ENCODE measurements at places on chromosomes 2 and 18.

GRCh38 chr2:117411983-117412382 is 402.5 kb upstream of the DDX18 start:
- no peak for DNase-seq

DNA sequence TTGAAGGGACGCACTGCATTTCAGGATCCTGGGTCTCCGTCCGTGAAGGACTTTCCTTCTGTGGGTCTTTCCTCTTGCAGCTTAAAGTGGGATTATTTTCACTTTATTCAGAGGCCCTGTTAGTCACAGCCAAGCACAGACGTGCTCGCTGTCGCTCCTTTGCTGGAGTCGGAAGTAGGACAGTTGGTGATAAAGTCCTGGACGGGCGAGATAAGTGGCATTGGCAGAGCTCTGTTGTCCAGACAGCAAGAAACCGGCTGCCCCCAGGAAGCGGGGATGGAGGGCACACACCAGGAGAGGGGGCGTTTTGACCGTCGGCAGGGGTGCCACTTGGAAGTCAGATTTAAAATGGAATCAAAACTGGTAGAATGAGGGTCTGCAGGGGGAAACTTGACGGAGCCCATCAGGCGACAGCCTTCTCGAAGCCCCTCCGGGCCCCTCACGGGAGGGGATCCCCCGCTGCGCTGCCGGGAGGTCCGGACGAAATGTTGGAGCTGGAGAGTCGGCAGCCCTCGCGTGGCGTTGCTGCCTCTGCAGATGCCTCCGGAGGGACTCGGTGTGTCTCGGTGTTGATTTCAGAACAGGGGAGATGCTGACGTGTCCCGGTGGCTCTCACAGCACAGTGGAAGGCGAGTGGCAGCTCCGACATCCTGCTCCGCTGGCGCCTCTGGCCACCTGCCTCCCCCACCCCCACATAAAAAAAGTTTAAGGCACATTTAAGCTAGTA is 124.2 kb downstream of the NFATC1 start:
- DNase-seq = peak; percentile 42

DNA sequence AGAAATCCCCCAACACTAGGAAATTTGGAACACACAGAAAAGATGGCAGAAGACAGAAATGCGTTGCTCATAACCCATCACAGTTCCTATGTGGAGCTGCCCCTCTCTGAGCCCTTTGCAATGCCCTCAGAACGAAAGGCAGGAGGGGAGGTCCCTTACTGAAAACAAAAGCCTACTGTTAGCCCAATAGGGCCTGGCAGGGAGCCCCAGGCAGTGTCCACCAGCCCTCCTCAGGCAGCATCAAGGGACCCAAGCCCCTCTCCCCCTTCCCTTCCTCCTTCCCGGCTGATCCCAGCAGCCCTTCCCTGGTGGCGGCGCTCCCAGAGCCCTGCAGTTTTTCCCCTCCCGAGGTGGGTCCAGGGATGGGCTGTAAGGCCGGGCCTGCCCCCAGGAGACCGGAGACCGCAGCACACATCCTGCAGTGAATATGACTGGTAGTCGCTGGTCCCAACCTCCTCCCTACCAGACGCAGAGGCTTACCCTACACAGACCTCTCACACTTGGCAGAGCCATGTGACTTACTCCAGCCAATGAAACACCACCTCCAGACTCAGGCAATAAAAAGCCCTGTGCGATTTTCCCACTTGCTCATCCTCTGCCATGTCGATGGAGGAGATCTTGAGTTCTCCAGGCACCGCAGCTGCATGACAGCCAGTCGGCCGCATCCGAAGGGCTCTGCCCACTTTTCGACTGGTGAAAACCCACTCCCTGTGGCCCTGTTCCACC is 19.4 kb upstream of the DUSP2 start:
- peak; percentile 37 for DNase-seq

GRCh38 chr18:45335282-45336043 is 279.8 kb upstream of the SLC14A2 start:
- DNase-seq = no peak

GRCh38 chr2:219608399-219608964 is 10.8 kb downstream of the STK11IP start:
- no peak for DNase-seq

- DNase-seq = no peak
Observed at GRCh38 chr2:218465987-218466633, 47.2 kb downstream of the VIL1 start.

DNA sequence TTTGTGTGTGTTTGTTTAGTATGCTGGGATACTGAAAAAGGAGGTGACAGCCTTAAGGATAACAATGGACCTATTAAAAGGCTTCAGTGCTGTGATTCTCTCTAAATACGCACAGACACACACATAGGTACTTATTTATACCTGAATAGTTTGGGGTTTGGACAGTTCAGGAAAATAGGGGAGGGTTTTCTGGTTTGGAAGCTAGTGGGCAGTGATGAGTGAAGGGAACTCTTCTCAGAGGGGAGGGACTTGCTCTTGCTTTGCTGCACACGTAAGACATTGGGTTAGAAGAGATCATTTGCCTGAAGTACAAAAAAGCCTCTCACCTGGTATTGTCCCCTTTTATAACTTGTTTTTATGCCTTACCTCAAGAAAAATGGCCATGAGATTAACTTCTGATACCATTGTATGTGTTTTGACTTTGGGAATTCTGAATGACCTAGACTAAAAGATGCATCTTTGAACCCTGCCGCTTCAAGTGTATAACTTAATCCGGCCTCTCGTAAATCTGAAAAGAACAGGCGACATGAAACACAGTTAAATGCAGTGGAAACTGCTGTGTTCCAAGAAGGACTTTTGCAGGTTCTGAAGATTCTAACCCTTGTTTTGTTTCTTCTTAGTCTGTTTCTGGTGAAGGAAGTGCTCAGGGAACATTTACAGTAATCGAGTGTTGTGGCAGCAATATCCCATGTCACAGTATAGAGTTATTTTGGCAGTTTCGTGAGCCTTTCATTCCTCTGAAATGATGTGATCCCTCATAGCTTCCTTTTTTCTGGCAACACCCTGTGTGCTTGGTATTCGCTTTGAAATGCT is 2.5 kb downstream of the CRIM1 start:
- DNase-seq = no peak

DNA sequence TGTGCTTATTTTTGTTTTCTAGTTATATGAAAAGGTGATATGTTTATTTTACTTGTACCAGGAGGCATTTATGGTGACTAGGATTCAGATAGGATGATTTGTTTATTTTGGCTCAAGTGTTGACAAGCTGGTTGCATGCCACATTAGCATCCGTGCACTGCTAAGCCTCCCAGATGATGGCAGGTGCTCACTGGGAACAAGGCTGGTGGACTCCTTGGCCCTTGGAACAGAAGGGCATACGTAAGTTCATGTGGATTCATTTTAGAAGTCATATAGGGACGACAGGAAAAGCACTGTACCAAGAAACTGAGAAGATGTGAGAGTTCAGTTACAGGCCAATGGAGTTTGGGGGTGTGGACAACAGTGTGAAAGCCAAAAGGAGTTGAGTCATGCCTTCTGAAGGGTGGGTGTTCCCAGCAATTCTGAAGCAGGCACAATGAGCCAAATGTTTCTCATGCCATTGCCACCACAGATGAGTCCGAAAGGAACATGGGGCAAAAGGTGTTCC is 166.2 kb downstream of the PHLPP1 start:
- no peak for DNase-seq

DNA sequence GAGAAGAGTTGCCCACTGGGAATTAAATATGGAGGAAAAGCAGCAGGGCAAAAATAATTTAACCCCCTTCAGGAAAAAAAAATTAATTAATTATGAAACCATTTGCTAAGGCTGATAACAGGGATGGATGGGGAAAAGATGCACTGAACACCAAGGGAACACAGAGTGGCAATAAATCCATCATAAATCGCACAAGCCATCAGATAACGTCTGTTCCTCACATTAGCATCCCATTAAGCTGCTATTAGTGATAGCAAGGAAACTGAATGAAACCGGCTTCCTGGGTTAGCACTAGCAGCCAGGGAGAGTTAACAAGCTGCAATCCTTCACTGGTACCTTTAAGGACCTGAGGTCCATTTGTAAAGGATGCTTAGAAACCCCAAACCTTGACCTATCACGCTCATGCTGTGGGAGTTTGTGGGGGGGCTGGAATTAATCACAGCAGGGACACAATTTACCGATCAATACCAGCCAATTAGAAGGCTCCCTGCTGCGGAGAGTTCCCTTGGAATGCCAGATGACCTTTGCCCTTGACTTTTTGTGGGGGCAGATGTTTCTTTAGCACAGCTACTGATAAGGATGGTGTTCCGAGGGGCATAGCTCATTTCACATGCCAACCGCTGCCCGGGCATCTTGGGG is 175.5 kb upstream of the KLF7 start:
- no peak for DNase-seq

- DNase-seq = no peak
Observed at GRCh38 chr2:190093793-190094192, 31.3 kb upstream of the MSTN start.

DNA sequence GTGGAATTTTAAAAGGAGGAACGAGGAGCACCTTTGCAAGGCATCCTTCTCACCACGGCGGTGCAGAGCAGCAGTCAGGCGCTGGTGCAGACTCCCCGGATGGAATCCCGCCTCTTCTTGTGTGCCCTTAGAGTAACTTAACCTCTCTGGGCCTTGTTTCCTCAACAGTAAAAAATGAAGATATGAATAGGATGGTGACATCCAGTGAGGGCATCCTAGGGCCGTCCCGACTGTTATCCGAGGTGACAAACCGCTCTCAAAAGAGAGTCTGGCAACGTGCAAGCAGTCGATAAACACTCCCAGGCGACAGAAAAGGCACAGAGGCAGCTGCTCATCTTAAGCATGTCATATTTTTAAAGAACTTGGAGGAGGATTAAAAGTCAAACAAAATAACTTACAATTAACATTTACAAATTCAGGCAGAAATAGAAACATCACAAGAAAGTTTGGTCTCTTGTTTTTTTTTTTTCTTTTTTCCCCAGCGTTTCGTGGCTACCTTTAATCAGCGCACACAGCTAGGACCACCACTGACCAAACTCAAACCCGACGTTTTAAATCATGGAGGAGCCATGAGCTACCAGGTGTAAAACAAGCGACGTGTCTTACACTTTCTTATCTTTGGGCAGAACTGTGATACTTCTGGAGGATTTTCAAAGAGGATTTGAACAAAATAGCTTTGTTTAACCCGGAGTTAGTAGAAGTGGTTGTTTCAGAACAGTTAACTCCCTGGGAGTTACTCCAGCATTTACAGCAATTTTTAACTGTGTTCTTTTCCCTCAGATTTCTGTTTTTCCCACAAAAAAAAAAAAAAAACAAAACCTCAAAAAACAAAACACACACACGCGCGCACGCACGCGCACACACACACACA is 2.1 kb downstream of the MBP start:
- DNase-seq = no peak

DNA sequence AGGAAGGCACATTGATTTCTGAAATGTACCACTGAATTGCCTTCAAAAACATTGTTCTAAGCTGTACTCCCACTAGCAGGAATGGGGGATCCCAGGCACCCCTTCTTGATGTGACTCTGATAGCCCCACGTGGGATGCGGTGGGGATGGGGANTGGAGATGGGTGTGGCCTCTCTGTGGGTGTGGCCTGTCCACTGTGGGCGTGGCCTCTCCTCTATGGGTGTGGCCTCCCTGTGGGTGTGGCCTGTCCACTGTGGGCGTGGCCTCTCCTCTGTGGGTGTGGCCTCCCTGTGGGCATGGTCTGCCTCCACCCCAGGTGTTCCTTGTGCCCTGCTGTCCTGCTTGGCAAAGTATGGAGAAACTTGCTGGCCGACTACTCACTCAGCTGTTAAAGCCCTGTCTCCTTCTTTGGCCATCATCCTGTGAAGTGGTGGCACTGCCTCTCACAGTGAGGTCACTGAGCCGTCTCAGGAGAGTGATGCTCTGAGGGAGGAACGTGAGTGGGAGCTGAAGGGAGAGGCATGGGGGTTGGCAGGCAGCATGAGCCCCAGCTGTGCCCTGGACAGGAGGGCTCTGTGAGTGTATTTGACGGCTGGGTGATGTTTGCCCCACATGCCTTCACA is 6.7 kb upstream of the PARD6G start:
- no peak for DNase-seq

GRCh38 chr18:13026583-13027270 is 35.6 kb downstream of the CEP192 start:
- no peak for DNase-seq

- DNase-seq = no peak
Observed at GRCh38 chr2:105490204-105490603, 91.4 kb upstream of the FHL2 start.

- DNase-seq = no peak
Observed at GRCh38 chr2:44954889-44955592, 13.5 kb downstream of the SIX3 start.

DNA sequence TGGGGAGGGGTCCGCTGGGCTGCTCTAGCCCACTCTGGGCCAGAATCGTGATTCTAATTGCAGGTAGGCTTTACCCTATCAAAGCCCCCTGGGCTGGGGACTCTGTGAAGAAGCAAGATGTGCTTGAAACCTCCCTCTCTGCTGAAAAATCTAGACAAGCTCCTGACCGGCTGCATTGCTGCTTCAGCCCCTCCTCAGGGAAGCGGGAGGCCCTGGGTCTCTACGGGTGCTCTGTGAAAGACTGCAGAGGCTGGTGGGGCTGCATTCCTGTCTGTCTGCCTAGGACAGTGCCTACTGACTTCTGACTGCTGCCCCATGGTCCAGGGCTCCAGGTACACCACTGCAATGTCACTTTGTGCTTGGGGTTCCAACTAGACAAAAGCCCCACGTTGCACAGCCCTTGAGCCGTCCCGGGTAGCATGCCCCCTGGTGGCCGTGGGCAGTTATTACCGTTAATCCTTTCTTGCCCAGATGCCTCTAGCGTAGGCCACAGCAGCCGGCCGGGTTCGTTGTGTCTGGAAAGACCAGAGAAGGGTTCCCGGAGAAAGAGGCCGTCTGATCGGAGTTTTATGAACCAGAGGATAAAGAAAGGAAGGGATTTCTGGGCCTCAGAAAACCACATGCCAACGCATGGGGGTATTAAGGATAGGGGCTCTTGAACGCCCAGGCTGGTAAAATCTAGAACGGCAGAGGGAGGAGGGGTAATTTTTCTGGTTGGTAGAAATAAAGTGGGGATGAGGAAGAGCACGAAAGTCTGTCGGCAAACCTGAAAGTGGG is 15.9 kb upstream of the C1QL2 start:
- DNase-seq = peak; percentile 32

DNA sequence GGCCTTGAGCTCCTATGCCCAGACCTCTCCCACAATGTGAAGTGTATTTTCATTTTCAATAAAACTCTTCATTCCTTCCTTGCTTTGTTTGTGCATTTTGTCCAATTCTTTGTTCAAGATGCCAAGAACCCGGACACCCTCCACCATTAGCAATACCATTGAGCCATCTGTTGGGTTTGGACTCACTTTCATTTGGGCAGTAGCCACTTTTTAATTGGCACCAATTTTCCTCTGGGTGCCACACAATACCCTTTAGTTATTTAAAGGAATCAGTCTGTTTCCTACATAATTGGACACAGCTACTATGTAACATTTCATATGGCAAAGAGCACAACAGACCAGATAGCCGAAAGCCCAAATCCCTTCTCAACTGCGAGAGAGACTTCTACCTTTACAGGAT is 22.5 kb upstream of the SLC35G4 start:
- DNase-seq = no peak

GRCh38 chr2:160507046-160507407 is 13.4 kb upstream of the RBMS1 start:
- no peak for DNase-seq

- DNase-seq = no peak
Observed at GRCh38 chr2:8087480-8087840, 594.4 kb upstream of the ID2 start.
